ENCODE measurements at places on chromosomes 16 and 17.
A peak's percentile ranks its signal among the peaks of the same experiment; 100 is the strongest.

GRCh38 chr17:78890498-78890897, 12.5 kb downstream of the CEP295NL start:
- DNase-seq, result no peak

DNA sequence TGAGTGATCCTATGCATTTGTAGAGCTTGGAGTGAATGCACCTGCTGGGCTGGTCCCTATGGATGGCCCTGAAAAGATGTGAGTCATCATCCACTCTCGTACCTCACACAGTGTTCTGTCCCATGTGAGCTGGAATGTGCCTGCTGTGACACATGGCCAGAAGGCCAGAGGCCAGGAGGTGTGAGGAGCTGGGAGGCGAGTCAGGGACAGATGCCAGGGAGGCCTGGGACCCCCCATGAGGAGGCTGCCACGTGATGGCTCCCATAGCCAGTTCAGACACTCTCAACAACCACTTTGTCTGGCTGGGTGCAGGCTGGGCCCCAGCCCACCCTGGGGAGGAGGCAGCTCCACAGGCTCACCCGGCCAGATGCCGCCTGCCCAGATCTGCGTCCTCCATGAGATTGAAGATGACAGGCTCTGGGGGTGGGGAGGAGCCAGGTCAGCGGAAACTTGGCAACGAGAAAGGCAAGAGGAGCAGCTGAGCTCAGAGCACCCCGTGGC, 168.8 kb downstream of the C16orf78 start:
- DNase-seq, result peak; percentile 62

GRCh38 chr17:46059486-46059885, 60.4 kb downstream of the STH start:
- DNase-seq, result no peak

DNA sequence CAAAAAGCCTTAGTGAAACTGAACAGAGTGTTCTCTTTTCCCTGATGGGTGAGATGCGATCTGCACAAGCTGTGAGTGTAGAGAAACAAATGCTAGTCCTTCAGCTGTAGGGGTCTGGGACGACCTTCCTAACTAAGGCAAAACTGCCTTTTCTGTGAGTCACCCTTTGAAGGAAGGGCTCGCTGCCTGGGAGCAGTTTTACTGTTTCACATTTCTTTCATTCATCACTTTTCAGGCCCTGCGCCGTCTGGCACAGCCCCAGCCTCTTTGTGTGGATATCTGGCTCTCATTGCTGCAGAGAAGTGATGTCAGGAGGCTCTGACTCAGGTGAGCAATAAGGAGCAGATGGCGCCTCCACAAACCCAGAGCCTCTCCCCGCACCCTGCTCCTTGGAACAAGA, 57.4 kb downstream of the HS3ST3A1 start:
- peak; percentile 86 for DNase-seq

GRCh38 chr17:40694584-40694983, 9.0 kb downstream of the KRT24 start:
- DNase-seq, result no peak

DNA sequence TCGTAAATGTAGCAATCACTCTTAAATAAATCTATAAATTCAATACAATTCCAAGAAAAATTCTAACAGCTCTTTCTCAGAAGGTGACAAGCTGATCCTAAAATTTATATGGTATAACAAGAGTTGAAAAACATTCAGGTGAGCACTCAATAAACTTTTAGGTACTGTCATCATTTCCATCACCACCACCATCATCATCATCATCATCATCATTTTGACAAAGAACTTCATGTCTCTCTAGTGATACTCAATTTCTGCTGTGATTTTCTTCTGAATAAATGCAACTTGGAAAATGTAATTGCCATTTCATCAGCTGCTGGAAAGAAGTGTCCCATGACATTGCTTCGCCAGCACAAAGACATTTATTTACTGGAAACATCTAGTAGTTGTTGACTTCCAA, 222.9 kb upstream of the IRX5 start:
- no peak for DNase-seq

GRCh38 chr17:75850928-75851692, 4.0 kb downstream of the WBP2 start:
- no peak for DNase-seq

DNA sequence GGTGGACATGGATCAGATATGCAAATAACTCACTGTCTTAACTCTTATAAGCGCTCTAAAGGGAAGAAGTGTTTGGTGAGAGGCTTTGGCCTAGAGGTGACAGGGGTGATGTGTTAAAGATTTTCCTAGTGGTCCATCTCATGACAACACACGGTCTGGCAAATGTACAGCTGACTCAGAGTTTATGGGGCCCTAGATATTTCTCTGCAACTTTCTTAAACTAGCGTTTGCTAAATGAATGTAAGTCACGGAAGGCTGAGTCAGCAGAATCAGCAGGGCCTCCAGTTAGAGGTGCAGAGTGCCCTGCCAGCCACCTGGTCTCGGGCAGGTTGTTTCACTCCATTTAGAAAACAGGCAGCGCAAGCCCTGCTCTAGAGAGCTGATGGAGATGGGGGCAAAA, 40.1 kb downstream of the CLEC16A start:
- no peak for DNase-seq

- no peak for DNase-seq
These were observed 56.8 kb upstream of the HS3ST2 start for GRCh38 chr16:22757202-22757601.

DNA sequence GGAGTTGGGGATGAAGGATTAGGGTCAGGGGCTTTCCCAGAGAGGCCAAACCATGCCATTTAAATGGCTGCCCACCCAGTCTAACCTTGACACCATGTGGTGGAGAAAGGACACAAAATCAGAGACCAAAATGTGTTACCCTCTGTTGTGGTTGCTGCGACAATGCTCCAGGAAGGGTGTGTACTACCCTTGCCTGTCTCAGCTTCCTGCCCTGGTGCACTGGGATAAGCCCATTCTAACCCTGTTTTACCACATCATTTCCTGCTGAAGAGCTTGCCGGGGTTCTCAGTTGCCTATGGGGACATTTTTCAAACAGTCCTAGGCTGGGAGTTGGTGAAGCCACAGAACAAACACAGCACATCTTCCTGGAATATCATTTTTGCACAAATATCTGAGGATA, 4.9 kb downstream of the OR4D1 start:
- no peak for DNase-seq

DNA sequence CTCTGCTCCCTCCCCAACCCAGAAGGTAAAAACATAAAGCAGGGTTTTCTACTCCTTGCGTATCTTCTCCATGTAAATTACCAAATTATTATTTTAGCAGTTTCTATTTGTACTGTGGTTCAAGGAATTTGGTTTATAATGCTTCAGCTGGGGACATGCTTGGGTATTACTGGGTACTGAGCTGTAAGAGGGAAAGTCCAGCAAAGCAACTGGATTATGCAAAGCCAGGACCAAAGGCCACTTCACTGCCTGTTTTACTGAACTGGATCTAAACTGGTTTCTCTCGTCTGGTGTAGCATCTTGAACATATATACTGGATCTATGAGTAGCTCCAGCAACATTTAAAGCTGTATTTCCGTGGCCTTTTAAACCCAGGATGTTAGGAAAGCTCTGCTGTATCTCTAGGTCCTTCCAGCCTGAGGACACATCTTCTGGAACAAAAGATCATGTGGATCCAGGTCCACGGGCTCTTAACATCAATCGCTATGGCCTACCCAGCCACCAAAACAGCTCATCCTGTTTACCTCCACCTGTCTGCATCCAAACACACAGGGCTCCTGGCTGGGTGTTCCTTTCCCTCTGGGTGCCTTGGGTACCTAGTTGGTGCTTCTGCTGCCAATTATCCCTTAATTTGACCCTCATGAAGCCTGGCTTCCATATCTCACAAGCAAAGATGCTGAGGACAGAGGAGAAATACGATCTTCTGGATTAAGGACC, 7.2 kb downstream of the PMP22 start:
- no peak for DNase-seq

DNA sequence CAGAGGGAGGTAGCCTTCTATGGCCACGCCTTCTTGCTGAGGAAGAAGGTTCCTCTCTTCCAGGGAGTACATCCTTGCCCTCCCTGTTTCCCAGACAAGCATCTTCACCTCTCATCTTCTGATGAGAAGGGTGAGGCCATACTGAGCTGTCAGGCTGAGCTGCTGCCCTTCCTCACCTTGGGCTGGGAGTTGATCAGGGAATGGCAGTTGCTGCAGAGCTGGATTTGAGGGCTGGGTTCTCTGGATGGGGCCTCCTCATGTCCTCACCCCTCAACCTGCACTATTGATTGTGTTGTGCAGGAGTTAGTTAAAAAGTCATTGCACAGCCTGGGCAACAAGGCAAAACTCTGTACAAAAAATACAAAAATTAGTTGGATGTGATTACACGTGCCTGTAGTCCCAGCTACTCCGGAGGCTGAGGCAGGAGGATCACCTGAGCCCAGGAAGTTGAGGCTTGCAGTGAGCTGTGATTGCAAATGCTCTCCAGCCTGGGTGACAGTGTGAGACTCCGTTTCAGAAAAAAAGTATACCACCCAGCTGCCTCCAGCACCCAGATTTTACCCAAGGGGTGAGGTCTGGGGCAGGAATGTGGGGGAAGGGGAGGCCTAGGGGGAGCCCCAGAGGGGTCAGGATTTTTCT, 2.0 kb downstream of the ERBB2 start:
- DNase-seq, result no peak

DNA sequence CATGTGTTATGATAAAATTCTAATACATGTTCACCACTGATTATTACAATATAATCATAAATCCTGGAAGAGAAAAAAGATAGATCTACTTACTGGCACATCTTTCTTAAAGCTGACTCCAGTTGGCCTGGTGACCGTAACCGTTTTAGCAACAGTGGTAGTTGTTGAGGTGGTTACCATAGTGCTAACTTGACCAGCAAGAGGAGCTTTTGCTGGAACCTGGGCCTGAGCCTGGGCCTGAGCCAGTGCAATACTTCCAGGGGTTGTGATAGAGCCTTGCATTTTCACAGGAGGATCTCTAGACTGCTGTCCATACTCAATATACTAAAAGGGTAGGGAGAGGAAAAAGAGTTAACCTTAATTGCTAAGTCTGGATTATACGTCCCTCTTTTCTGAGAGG, 36.2 kb downstream of the SETD6 start:
- DNase-seq, result no peak

DNA sequence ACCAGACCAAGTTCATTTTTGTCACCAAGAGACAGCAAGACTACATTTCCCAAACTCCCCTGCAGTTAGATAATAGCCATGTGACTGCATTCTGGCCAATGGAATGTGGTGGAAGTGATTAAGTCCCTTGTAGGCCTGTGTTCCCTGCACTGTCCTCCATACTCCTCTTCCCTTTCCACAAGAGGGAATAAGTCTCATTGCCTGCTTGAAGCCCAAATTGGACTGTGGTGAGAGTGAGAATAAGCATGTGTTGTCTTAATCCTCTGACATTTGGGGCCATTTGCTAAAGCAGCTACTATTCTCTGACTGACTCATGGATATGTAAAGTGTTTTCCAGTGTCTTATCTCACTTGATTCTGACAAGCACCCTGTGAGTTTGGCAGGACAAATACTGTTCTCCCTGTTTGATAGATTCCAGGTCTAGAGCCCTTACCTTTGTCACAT, 20.7 kb downstream of the PIK3R6 start:
- peak; percentile 42 for DNase-seq

DNA sequence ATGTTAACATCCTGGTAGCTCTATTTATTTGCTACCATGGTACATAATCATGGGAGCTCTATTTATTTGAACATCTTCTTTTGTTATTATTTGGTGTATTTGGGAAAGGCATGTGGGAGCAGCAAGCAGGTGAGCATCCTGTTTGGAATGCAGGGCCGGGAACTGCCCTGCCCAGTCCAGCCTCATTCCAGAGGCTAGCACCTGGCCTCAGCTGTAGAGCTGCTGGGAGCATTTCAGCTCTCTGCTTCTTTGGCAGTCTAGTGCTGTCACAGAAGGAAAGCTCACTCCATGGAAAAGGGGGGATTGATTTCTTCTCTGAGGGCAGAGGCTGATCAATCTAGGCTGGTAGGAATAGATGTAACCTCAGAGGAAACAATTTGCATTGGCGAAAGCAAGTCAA, 112.5 kb downstream of the WWOX start:
- DNase-seq, result no peak

DNA sequence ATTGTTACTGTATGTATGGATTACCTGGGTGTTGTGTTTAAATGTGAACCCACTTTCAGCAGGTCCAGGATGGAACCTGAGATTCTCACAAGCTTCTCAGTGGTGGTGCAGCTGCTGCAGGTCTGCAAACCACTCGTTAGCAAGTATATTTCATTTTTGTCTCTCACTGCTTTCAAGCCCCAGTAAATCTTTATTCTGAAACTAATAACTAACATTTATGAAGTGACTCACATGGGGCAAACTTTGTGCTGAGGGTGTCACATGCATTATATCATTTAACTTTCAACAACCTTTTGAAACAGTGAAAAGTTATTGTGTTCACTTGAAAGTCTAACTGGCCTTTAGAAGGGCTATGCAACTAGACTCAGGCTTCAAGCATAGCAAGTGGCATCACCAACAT, 98.9 kb upstream of the DYNLRB2 start:
- no peak for DNase-seq

DNA sequence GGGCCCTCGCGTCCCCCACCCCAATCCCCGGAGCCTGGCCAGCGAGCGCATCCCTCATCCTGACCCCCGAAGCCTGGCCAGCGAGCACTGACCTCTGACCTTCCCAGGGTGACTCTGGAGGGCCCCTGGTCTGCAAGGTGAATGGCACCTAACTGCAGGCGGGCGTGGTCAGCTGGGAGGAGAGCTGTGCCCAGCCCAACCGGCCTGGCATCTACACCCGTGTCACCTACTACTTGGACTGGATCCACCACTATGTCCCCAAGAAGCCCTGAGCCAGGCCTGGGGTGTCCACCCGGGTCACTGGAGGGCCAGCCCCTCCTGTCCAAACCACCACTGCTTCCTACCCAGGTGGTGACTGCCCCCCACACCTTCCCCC, 2.3 kb downstream of the TPSD1 start:
- no peak for DNase-seq

- no peak for DNase-seq
These were observed 29.8 kb downstream of the CDRT15 start for GRCh38 chr17:14206891-14207290.

- no peak for DNase-seq
These were observed 541.2 kb upstream of the CDH5 start for GRCh38 chr16:65825191-65825856.

DNA sequence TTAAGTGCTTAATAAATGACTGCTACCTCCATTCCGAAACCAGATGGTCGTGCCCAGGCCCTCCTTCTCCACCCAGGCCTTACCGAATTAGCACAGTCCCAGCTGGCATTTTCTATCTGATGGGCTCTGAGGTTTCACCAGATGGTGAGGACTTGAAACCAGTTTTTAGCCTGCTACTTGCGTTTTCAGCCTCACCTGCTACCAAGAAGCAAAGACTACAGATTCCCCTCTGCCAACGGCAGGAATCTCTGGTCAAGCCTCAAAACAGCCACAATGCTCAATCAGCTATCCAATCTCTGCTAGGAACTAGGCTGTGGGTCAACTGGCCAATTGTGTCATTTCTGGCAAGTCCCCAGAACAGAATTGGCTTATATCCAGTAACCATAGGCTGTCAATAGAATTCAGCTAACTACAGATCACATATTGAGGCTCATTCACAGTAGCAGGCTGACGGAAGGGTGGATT, 11.7 kb downstream of the PECAM1 start:
- DNase-seq, result no peak
